Purkinje cell (primary cell): ENCODE measurements at places on chromosomes 4 and X. TPM values are rescaled to one million over a fixed set of nuclear protein-coding genes. Genes with fewer than 3 reads are reported as not detected.

The GUCY1A1 gene
- 6.4 TPM in 1 of 2 replicates, not detected in the other for polyA plus RNA-seq

The SPARCL1 gene
- 209 and 469 TPM in 2 replicates for polyA plus RNA-seq

The NEUROG2 gene
- polyA plus RNA-seq, result not detected in 2 replicates

The EDNRA gene
- 0.76 and 0.83 TPM in 2 replicates for polyA plus RNA-seq

The LCORL gene
- polyA plus RNA-seq, result 5.4 and 5.6 TPM in 2 replicates

The PPEF1 gene
- 3.3 TPM in 1 of 2 replicates, not detected in the other for polyA plus RNA-seq

The BEX2 gene
- polyA plus RNA-seq, result 398 and 432 TPM in 2 replicates

The C4orf36 gene
- not detected in 2 replicates for polyA plus RNA-seq

The GATA1 gene
- polyA plus RNA-seq, result not detected in 2 replicates

The ATP6AP1 gene
- 42.0 and 42.2 TPM in 2 replicates for polyA plus RNA-seq

The CDS1 gene
- 222 and 257 TPM in 2 replicates for polyA plus RNA-seq

The NHSL2 gene
- polyA plus RNA-seq, result 1.8 and 3.0 TPM in 2 replicates

The RAB41 gene
- 0.69 TPM in 1 of 2 replicates, not detected in the other for polyA plus RNA-seq

The MAGEA4 gene
- polyA plus RNA-seq, result not detected in 2 replicates

The TMEM255A gene
- 142 and 168 TPM in 2 replicates for polyA plus RNA-seq

The L1CAM gene
- polyA plus RNA-seq, result 6.9 and 7.2 TPM in 2 replicates

The PDCL2 gene
- not detected in 2 replicates for polyA plus RNA-seq

The CXCL5 gene
- polyA plus RNA-seq, result not detected in 2 replicates

The ZNF41 gene
- 6.1 and 7.5 TPM in 2 replicates for polyA plus RNA-seq

The UGT2B17 gene
- not detected in 2 replicates for polyA plus RNA-seq
